Activated CD8-positive, alpha-beta memory T cell treated with anti-CD3 and anti-CD28 coated beads for 48 hours (primary cell): ENCODE measurements at places on chromosomes 16 and 17.

DNA sequence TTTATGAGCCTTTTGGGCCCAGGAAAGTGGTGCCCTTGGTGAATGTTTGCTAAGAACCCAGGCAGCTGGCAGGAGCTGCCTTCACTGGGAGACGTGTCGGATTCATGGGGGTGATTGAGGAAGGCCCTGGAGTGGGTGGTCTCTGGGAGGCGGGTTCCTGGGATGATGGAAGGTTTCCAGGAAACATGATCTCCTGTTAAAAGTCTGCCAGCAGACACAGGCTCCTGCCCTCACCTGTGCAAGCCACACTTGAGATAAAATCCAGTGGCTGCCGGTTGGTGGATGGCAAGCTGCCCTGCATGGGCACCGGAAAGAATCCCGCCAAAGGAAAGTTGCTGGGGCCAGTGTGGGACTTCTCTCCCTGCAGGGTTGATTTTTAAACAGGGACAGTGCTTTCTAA, 189.0 kb upstream of the CIBAR2 start:
- no peak for DNase-seq

DNA sequence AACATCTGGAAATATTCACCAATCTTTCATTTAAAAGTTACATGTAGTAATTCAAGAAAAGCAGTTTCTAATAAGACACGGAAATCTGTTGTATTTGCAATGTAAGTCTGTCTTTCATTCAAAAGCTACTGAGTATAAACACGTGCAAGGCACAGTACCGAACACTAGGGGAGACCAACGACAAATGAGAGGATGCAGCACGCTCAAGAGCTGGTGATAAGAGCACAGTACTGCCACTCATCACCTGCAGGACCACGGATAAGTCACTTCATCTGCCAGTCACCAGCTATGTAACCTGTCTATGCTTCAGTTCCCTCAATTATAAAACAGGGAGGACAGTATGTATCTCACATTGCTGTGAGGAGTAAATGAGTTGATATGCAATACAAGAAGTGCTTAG, 67.1 kb downstream of the CLEC18A start:
- no peak for DNase-seq

DNA sequence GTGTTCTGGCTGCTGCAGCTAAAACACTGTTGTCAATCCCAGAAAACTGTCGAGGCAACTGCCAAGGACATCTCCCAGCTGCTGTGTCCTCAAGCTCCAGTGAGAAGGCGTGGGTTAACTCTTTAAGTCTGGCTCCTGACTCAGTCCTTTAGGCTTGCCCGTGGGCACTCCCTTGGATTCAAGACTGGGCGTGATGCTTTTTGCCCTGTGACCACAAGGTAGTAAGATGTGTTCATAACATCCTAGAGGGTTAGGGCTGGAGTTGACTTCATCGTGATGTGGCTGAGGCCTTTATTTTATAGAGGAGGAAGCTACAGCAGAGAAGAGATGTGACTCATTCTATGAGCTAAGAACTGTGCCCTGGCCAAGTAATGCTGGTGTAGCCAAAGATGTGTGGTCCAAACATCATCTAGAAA, 50.9 kb upstream of the TEKT3 start:
- DNase-seq: no peak

DNA sequence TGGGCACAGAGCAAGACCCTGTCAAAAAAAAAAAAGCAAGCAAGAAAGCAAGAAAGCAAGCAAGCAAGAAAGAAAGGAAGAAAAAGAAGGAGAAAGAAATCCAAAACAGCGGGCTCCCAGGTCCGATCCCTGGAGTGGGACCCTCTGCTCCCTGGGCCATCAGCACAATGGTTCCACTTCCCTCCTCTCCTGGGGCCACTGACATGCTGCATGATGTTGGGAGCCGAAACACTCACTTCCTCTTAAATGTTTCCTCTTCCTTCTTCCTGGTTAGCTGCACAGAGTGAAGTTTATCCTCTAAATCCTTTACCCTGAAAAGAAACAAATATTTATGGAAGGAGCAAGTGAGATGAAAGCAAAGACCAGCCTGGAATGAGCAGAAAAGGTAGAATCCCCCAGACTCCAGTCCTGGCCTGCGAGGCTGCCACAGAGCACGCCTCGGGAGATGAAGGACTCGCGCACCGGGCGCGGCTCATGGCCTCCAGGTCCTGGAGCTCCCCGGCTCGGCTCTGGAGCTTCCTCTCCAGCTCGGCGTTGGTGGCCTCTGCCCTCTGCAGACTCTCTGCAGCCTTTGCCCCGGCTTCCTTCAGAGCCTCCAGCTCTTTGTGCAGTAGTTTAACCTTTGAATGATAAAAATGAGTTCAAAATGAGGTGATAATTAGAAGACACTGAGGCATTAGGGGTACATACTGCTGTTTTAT, 19.0 kb downstream of the CCDC57 start:
- DNase-seq: no peak

- no peak for DNase-seq
These were observed 8.5 kb downstream of the MSI2 start for GRCh38 chr17:57264776-57265175.

- no peak for DNase-seq
These were observed 16.5 kb downstream of the ZP2 start for GRCh38 chr16:21194771-21195301.

- DNase-seq: no peak
These were observed 220.1 kb upstream of the SOX9 start for GRCh38 chr17:71900621-71901229.

- no peak for DNase-seq
These were observed 452.3 kb downstream of the CDH11 start for GRCh38 chr16:64669573-64669972.

DNA sequence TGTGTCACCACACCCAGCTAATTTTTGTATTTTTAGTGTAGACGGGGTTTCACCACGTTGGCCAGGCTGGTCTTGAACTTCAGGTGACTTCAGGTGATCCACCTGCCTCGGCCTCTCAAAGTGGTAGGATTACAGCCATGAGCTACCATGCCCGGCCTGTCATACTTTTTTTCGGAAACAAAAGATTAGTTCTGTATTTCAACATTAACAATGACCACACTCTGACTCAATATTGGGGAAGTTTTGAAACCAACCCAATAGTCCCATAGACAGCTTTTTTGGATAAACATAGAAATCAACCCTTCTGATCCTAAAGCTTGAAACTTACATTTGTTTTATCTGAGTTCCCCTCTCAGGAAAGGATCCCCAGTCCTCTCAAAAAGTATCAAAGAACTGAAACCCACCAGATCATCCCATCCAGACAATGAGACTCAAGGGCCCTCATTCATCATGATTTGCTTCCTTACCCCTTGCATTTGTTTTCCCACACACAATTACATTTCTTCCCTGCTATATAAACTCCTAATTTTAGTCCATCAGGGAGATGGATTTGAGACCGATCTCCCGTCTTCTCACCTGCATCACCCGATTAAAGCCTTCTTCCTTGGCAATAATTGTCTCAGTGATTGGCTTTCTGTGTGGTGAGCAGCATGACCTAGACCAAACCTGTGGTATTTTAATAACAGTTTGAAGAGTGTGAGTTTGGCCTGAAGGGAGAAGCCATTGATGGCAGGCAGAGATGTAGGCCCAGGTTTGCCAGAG, 7.2 kb upstream of the AGRP start:
- no peak for DNase-seq

- no peak for DNase-seq
These were observed 974 bp downstream of the GALR2 start for GRCh38 chr17:76075364-76076145.

- DNase-seq: no peak
These were observed 27.1 kb downstream of the PRSS54 start for GRCh38 chr16:58267524-58268243.

- DNase-seq: no peak
These were observed 10.4 kb upstream of the NAT9 start for GRCh38 chr17:74786431-74787055.

DNA sequence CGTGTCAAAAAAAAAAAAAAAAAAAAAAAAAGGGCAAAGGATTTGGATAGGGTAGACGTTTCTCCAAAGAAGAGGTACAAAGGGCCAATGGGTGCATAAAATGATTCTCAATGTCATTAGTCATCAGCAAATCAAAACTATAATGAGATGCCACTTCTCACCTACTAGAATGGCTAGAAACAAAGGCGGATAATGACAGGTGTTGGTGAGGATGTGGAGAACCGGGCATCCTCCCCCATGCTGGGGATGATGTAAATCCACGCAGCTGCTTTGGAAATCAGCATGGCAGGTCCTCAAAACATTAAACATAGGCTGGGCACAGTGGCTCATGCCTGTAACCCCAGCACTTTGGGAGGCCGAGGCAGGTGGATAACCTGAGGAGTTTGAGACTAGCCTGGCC, 9.4 kb downstream of the ITGAX start:
- no peak for DNase-seq

- DNase-seq: no peak
These were observed 261.8 kb upstream of the KIF2B start for GRCh38 chr17:53560953-53561352.

- DNase-seq: no peak
These were observed 503.3 kb downstream of the CDH13 start for GRCh38 chr16:83130039-83130438.

DNA sequence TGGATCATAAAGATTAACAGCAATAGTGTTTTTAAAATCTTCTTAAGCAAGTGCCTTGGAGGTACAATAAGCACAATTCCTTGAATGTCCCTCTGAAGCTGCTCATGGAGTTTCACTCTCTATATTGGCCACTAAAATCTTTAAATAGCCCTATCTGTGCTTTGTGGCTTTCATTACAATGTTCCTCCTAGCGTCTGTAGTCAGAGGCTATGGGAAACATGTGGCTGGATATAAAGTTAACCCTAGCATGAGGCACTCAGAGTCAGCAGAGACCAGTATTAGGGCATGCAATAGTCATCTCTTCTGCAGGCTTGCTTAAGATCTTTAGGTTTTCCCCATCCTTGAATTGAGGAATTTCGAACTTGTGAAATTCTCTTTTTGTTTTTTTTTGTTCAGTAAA, 668.2 kb downstream of the CDH11 start:
- DNase-seq: no peak

GRCh38 chr16:69283851-69284250, 27.3 kb upstream of the VPS4A start:
- DNase-seq: no peak

DNA sequence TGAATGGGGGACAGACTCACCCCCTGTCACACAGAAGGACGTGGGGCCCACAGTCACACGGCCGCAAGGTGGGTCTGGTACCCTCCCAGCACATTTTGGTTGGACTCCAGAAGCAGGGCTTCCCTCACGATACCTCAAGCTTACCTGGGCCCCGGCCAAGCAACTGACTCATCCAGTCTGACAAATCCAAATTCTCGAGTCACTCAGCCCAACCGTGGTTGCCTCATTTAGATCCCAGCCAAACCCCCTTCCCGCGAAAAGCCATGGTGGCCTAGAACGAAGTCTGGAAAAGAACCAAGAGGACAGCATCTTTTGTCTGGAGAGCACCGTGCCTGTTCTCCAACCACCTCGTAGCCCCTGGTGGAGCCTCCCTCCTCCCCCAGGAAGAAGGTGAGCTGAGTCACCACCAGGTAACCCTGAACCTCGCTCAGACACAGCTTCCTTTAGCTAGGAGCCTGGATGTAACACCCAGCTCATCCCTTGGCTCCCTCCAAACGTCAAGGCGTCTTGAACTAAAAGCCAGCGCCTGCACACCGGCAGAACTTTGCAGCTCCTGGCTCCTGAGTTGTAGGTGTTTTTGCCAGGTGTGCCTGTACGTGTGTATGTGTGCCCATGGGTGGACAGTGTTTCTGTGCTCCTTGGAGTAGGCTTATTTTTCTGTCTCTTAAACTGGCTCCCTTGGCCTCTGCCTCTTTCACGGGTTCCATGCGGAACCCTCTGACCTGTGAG, 78.9 kb downstream of the CMIP start:
- DNase-seq: no peak
